ENCODE measurements at places on chromosomes 7 and 10. TPM values are rescaled to one million over a fixed set of nuclear protein-coding genes. Genes with fewer than 3 reads are reported as not detected.

POM121L12 gene
- total RNA-seq = not detected

GATAD1 gene
- total RNA-seq = 23.1 TPM

IL15RA gene
- 7.3 TPM for total RNA-seq

C7orf57 gene
- total RNA-seq = not detected

DNAJC30 gene
- total RNA-seq = 2.0 TPM

JCAD gene
- 17.1 TPM for total RNA-seq

CCDC136 gene
- 5.8 TPM for total RNA-seq

PRPS1L1 gene
- 0.13 TPM for total RNA-seq

C10orf105 gene
- total RNA-seq = under 0.01 TPM

SCD gene
- 95.6 TPM for total RNA-seq

C10orf62 gene
- 0.13 TPM for total RNA-seq

BICC1 gene
- total RNA-seq = 66.3 TPM

KCNH2 gene
- total RNA-seq = under 0.01 TPM

PPIF gene
- total RNA-seq = 12.5 TPM

SLC18A2 gene
- total RNA-seq = not detected

NPFFR1 gene
- total RNA-seq = under 0.01 TPM

Data from aortic smooth muscle cell (primary cell).